ENCODE measurements at places on chromosomes 2 and 18. TPM values are rescaled to one million over a fixed set of nuclear protein-coding genes. Genes with fewer than 3 reads are reported as not detected.

DNA sequence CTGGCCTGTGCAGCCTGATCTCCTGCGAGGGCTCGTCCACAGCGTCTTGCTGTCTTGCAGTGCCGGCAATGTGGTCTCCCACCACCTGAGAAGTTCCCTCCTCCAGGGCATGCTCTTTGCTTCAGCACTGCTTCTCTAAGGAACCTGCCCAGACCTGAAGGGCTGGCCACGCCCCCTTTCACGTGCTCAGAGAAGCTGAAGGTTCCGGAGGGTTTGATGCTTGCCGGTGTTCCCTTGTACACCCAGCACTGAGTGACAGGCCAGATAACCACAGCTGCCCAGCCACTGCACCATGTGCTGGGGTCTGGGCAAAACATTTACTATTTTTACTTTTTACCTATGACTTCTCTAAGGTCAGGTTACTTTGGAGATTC is 1.7 kb upstream of the POLR2D start:
- no peak overlapping the region for H3K4me3 ChIP-seq
- peaks cover 7% of the 10 kb centered on the region for H3K4me1 ChIP-seq
- no peak overlapping the region for H3K27ac ChIP-seq
- H3K27me3 ChIP-seq: no peaks in the 10 kb centered on the region

GRCh38 chr2:241011296-241011600 is 12.8 kb downstream of the SNED1 start:
- no peak overlapping the region for H3K27ac ChIP-seq
- H3K4me1 ChIP-seq: peaks cover 9% of the 10 kb centered on the region
- DNase-seq: no peak
- H3K36me3 ChIP-seq: no peaks in the 10 kb centered on the region
- H3K4me3 ChIP-seq: no peak overlapping the region
- H3K27me3 ChIP-seq: no peaks in the 10 kb centered on the region

DNA sequence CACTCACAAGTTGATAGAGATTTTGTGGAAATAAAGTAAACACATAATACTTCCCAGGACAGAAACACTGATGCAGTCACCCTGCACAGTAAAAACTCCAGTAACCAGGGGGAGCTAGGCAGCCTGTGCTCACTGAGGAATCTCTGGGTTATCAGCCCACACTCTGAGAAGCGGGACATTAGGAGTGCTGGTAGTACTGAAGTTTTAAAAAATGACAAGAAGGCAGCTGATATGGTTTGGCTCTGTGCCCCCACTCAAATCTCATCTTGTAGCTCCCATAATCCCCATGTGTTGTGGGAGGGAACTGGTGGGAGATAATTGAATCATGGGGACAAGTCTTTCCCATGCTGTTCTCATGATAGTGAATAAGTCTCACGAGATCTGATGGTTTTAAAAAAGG is 31.4 kb downstream of the KCTD1 start:
- H3K27me3 ChIP-seq: no peaks in the 10 kb centered on the region
- no peak overlapping the region for H3K27ac ChIP-seq
- no peak for DNase-seq
- H3K4me3 ChIP-seq: no peak overlapping the region
- H3K4me1 ChIP-seq: peaks cover 7% of the 10 kb centered on the region

Gene RAX
- total RNA-seq: 78.1 TPM

Gene HK2
- 72.1 TPM for total RNA-seq

All from neural progenitor cell (in vitro differentiated cells).